Astrocyte of the spinal cord (primary cell): ENCODE measurements at places on chromosomes 16 and 17.
A peak's percentile ranks its signal among the peaks of the same experiment; 100 is the strongest.

DNA sequence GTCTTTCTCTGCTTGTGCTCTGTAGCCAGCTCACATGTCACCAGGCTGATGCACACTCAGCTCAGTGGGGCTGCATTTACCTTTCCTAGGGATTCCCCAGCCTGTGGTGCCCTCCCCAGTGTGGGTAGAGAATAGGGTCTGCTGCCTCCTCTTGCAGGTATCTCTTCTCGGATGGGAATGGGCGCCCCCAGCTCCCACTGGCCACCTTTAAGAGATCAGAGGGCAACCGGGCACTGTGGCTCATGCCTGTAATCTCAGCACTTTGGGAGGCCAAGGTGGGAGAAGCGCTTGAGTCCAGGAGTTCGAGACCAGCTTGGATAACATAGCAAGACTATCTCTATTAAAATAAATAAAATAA lies 3.3 kb downstream of the XYLT2 start:
- no peak for DNase-seq

- no peak for DNase-seq
Observed at GRCh38 chr17:1638624-1639300, 6.8 kb downstream of the SCARF1 start.

- peak; percentile 74 for DNase-seq
Observed at GRCh38 chr16:82229800-82230619, 60.0 kb upstream of the MPHOSPH6 start.

DNA sequence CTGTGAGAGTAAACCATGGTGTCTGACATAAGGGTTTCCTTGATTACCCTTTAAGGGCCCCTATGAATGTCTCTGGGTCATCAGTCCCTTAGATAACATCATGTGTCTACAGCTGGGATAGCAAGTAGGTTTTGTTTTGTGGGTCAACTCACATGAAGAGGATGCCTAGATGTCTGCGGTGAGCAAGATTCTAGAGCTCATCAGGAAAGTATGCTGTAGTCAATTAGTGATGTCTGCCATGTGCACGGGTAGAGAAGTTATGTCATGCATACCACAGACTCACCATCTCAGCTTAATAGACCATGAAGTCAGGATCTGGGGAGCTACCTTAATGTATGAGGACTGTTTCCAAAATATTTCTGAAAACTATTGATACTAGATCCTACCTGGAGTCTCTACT lies 57.5 kb downstream of the CDH13 start:
- no peak for DNase-seq

GRCh38 chr16:85461814-85462713 lies 151.1 kb upstream of the GSE1 start:
- DNase-seq, result peak; percentile 43

DNA sequence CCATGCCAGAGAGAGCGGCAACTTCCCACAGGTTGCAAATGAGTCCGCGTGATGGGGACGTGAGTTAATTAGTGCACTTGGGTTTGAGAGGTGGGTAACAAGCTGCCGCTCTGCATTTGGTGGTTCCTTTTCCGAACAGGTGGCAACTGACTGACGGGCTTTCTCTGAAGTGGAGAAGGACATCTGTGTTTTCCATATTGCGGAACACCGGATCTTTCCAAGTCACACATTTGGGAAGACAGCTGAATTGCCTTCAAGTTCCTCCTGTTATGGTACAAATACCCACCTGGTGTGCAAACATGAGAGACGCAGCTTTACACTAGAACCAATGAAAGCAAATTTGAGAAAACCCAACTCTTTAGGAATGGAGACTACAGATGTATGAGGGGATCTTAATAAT lies 451.3 kb upstream of the ZFHX3 start:
- no peak for DNase-seq

GRCh38 chr17:40343219-40344119 lies 21.1 kb downstream of the GJD3 start:
- DNase-seq, result no peak

GRCh38 chr16:77910021-77910420 lies 112.3 kb upstream of the CLEC3A start:
- no peak for DNase-seq

DNA sequence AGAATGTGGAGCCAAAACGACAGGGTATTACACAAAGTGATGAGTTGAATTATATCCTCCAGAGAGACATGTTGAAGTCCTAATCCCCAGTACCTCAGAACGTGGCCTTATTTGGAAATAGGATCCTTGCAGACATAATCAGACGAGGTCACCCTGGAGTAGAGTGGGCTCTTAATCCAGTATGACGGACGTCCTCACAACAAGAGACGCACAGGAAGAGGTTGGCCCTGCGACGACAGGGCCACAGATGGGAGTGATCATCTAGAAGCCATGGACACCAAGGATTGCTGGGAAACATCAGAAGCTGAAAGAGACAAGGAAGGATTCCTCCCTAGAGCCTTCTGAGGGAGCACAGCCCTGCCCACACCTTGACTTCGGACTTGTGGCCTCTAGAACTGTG lies 142.4 kb upstream of the AXIN2 start:
- DNase-seq, result no peak

GRCh38 chr17:78378225-78379130 lies at the start of gene PGS1:
TSS of gene PGS1 (plus strand) at chr17:78378649. CDS start at chr17:78378666, 17 bp downstream.
- DNase-seq, result peak; percentile 72

DNA sequence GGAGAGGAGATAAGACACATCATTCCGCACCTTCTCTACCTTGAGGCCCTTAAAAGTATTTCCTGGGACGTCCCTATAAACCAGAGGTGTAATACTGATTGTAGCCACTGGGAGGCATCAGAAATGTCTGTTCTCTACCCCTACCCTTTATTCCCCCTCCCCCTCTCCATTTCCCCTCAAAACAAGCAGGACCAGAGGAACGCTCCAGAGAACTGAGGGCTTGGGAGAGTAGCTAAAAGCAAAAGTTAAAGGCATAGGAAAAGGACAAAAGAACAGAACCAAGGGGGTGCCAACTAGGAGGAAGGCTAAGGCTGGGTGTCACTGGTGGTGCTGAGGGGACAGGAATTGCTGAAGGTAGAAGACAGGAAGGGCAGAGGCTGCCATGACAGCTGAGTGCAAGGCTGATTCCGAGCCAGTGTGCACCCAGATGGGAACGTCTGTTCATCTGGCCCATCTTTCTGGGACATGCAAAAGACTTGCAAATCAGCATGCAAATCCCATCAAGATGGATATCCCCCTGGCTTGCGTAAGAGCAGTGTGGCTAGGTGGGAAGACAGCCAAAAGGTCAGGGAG lies 6.7 kb downstream of the CAMTA2 start:
- peak; percentile 52 for DNase-seq

DNA sequence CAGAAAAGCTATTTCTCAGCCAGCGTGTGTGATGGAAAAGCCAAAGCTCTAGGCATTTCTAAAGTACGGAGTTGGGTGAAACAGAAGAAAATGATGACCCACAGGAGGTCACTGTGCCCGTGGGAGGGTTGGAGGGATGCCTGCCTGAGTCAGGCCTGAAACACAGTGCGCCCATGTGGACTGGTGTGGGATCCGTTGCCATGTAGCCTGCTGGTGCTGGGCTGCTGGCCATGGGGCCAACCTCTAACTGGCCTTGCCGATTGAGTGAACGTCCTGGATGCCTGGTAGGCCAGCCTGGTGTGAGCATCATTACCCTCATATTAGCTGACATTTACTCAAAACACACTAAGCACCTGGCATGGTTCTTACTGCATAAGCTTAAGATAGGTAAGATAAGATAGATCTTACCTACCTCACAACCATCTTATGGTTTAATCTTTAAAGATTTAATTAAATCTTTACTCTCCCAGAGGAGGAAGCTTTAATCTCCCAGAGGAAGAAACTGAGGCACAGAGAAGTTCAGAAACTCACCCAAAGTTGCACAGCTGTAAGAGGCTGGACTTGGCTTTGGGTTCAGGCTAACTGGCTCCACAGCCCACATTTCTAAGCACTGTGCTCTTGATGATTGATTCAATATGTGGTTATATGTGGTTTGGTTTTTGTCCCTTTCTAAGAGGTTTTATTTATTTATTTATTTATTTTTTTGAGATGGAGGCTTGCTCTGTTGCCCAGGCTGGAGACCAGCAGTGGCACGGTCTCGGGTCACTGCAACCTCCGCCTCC lies 15.7 kb downstream of the MGAT5B start:
- DNase-seq, result no peak

DNA sequence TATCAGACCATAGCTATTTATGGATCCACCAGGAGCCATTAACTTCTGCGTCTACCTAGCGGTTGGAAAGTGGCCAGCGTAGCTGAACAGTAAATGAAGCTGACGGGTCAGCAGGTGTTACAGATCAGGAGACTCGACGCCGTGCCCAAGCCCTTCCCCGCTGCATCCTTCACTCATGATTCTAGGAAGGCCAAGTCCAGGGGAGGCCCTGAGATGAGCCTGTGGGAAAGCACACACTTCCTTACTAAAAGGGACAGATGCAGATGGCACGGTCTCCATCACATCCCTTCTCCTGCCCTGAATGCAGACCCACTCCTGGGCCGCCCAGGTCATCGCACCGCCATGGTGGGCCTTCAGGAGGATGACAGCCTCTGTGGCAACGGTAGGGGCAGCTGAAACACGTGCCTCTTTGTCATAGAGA lies 67.7 kb upstream of the DNAH17 start:
- no peak for DNase-seq

DNA sequence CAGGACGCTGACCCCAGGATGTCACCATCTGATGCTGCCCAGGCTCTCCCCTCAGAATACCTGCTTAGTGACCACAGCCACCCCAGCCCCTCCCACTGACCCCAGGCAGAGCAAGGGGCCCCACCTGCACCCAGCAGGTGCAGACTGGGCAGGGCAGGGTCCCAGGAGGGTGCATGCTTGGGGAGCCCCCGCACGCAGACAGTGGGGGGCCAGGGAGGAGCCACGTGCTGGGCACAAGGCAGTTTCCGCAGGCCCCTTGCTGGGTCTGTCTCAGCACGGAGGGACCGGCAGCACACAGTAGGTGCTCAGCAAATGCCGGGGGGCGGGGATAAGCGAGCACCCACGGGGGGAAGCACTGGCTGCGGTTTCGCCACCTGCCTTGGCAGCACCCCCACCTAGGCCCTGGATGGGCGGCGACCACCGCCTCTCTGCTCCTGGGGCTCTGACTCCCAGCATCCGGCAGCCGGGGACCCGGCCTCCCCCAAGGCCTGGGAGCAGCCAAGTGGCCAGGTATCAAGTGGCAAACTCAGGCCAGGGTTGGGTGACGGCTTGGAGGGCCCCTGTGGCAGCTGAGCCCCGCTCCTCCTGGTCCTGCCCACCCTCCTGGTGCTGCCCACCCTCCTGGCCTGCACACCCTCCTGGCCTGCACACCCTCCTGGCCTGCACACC lies 18.7 kb upstream of the SSTR5 start:
- DNase-seq, result no peak

GRCh38 chr16:89658221-89658879 lies 714 bp downstream of the SPATA33 start:
- DNase-seq, result no peak

DNA sequence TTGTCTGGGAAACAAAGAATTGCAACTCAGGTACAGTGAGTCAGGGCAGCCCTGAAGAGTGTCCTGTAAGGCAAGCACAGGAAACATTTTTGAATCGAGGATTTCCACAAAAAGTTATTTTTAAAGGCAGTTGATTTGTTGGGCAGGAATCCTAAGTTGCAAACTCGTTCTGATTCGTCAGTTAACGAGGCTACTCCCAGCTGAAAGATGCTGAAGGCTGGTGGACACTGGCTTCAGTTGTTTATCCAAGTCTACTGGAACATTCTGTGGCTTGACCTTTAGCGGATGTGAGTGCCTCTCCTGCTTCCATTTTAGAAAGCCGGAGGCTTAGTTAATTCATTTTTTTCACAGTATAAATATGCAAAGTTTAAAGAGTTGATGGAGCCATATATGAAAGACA lies 84.2 kb downstream of the KCNJ12 start:
- DNase-seq, result peak; percentile 87

- DNase-seq, result no peak
Observed at GRCh38 chr16:50614955-50615724, 66.0 kb downstream of the SNX20 start.

DNA sequence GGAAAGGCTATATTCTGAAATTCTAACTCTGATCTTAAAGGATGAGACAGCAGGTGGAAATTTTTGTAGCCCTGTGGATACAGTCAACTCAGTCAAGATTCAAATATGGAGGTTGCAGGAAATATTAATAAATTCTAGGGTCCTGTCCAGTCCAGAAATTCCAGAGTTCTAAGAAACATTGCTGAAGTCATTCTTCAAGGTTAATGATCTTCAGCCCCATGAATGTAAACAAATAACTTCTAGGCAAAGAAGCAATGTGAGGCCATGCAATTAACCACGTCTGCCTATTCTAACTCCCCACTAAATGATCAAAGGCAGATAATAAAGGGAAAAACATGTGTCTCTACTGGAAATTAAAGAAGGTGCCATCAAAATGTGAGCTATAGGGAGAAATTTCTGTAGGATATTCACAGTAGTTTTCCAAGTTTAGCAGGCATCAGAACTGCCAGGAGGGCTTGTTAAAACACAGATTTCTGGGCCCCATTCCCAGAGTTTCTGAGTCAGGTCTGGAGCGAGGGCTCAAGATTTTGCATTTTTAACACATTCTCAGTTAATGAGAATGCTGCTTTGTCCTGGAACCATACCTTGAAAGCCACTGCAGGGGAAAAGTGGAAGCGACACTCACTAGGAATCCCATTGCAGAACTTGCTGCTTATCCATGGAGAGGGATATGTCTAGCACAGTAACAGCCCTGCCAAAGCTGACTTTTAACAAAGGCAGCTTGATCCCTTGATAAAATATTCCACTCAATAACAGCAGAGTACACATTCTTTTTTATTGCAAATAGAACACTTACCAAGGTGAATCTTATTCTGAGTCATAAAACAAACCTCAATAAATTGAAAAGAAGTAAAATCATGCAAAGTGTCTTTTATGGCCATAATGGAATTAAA lies 61.8 kb downstream of the DNAH3 start:
- peak; percentile 60 for DNase-seq

- peak; percentile 60 for DNase-seq
Observed at GRCh38 chr17:58338841-58339754, 10.5 kb upstream of the TSPOAP1 start.

- DNase-seq, result no peak
Observed at GRCh38 chr17:15256689-15257088, 8.4 kb downstream of the PMP22 start.

DNA sequence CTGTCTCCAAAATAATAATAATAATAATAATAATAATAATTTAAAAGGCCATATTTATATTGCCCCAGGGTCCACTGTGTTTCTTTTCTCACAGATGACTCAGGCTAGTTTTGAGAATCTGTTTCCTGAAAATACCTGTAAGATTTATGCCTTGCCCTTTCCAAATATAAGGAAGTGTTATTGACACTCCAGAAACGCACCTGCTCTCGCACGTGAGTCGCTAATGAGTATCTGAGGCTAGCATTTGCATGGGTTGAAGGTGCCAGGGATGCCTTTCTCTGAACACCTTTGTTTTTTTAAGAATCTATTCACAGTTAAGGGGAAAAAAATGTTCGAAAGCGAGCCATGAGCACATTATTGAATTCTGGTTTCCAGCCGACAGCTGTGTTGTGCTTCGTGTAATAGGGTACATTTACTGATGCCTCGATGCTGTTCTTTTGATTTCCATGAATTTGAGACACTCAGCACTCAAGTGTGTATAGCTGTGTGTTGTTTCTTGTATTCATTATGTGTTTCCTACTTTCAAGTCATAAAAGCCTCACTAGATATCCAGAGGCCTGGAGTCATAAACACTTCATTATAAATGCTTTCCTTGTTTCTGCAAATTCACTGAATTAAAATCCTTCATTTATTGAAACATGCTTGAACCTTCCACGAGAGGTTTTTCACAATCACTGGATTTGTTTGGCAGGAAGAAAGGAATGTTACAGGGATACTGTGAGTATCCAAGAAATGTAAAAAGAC lies 45.0 kb upstream of the NOL11 start:
- DNase-seq, result no peak
